Hepatocyte (in vitro differentiated cells): ENCODE measurements at places on chromosomes 11 and 22. TPM values are rescaled to one million over a fixed set of nuclear protein-coding genes. Genes with fewer than 3 reads are reported as not detected.
A peak's percentile ranks its signal among the peaks of the same experiment; 100 is the strongest.

The CHORDC1 gene
- 30.6 and 35.9 TPM in 2 replicates for polyA plus RNA-seq

The TIMP3 gene
- 76.6 and 91.6 TPM in 2 replicates for polyA plus RNA-seq

- no peak for DNase-seq
These were observed 203.2 kb downstream of the CSNK2A3 start for GRCh38 chr11:11149671-11150459.

The KCNK7 gene
- polyA plus RNA-seq: 0.37 TPM in 1 of 2 replicates, not detected in the other

GRCh38 chr11:116541460-116541859 lies 231.3 kb downstream of the BUD13 start:
- no peak for DNase-seq

DNA sequence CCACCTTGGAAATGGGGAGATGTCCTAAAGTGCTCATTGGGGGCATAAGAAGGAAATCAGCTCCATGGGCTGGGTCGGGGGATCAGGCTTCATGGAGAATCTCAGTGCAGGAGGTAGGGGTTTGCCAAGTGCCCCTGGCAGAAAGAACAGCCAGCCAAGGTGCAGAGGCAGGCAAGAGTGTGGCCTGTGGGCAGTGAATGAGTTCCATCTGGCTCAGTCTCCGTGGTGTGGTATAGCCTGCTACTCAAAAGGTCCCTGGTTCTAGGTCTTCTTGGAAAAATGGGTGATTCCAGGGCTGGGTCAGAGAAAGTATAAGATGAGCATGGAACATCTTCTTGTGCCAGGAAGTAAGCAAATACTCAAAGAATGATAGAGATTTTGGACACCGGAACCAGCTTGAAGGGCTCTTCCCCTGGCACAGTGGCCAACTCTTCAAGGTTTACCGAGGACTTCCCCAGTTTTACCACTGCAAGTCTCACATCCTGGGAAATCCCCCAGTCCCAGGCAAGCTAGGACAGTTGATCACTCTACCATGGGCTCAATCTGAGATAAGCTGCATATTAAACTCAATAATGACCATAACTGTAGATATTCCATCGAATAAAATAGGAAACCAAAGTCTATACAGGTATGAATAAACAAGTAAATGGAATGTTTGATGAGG lies 10.6 kb upstream of the ARAP1 start:
- DNase-seq: no peak

DNA sequence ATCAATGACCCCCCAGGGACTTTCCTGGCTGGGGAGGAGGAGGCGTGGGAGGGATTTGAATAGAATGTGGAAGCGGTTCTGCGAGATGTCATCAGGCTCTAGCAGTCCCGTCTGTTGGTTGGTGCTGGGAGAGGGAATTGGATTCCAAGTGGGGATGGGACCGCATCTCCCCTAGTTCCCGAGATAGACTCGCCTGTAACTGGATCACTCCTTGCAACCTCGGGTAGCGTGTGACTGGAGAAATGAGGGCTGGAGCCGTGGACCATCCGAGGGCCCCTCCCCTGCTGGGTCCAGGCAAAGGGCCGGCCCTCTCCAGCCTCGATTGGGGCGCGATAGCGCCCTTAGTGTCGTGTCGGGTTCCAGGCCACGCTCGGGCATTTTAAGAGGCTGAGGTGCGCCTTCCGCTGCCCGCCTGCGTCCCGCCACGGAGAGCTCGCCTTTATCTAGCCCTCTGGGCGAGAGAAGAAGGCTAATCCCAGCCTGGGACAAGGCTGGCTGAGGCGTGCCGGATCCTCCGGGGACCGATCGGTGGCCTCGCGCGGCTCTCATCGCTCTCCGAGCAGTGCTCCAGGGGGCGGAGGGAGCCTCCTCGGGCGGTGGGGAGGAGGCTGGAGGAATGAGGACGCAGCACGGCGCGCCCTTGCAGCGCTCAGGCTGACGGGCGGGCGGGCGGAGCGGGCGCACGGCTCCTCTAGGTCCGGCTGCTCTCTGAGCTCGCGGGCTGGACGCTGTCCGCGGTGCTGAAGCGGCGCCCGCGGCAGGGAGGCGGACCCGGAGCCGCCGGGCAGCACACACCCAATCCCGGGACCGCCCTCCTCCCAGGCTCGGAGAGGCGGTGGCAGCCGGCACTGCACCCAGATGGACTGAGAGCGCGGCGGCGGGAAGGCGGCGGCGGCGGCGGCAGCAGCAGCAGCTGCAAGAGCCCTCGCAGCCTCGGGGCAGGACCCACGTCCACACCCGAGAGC lies 107.8 kb downstream of the OSBP2 start:
- peak; percentile 96 for DNase-seq

The FREY1 gene
- 0.21 TPM in 1 of 2 replicates, not detected in the other for polyA plus RNA-seq

DNA sequence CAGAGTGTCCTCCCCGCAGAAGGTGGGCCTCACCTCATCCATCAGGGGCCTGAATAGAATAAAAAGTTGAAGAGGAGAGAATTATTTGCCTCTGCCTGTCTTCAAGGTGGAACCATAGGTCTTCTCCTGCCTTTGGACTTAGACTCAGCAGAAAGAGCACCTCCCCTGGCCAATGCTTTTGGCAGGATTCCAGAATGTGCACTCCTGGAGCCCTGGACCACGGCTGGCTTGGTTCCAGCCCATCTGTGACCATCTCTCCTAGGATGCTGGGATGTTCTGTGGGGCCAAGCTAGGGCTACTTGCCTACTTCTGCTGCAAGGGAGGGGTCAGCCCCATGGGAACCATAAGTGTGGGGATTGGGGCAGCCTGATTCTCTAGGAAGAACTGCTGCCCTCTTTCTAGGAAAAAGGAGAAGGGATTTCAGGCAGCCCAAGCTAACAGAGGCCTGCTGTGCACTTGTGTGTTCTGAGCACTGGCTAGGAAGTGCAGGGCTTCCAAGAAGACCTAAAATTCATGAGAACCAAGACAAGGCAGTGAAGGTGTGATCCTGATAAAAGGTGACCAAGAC lies 32.2 kb upstream of the SHANK2 start:
- DNase-seq: peak; percentile 47

- DNase-seq: no peak
These were observed 291.0 kb downstream of the BRD1 start for GRCh38 chr22:49536571-49537131.

- DNase-seq: no peak
These were observed 165.1 kb downstream of the MSANTD4 start for GRCh38 chr11:105856954-105857353.

DNA sequence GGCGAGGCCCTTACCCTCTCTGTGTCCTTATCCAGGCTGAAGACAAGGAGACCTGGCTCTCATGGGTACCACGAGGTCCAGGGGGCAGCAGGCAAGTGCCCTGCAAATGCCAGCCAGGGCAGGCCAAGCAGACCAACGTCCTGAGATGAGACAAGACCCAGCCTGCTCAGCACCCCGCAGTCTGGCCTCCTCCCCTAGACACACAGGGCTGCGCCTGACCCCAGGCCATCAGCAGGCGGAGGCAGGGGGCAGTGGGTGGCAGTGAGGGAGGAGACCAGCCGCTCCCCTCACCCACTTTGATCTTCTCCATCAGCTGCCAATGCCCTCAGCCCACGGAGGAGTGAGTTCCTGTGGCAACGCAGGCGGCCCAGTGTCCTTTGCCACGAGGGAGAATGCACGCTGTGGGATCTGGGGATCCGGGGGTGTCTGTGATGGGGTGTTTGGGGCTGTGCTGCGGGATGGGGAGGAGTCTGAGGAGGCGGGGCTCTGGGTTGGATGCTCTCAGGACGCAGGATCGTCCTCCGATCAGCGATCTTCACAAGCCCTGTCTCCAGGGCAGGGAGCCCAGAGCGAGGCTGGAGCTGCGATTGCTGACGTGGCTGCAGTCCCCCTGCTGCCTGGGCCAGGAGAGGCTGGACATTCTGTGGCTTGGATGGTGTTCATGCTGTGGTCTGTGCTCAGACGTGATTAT lies 30.5 kb upstream of the PPARA start:
- DNase-seq: no peak

GRCh38 chr11:112129656-112130055 lies 34.2 kb downstream of the IL18 start:
- no peak for DNase-seq

DNA sequence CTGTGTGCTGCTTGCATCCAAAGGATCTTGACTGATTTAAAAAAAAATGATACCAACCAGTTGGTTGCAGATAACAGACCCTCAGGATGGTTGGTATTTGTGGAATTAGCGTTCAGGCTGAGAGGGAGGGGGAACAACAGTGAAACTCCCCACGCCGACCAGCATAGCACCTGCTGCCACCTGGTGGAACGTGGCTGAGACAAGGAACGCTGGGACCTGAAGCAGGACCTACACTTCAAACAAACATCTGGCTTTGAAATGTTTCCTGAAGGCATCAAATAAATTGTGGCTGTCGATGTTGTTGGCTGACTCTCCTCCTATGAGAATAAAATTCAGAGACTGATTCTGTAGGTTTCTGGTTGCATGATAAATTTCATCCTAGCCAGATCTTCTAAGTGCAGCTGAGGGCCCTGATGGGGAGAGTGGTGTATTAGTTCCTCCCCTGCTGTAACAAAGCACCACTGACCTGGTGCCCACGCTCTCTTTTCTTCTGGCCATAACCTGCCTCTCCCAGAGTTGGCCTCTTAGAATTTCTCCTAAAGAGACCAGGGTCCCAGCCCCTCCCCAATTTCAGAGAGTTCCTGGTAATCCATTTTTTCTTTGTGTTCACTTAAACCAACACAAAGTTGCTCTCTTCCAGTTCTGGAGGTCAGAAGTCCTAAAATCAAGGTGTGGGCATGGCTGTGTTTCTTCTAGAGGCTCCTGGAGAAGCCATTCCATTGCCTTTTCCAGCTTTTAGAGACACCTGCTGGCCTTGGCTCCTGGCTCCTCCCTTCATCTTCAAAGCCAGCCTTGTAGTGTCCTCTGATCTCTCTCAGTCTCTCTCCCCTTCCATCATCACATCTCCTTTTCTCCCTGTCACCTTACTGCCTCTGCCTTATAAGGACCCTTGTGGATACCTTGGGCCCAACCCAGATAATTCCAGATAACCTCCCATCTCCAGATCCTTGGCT lies 17.3 kb downstream of the APOL2 start:
- peak; percentile 84 for DNase-seq

The HMGXB4 gene
- polyA plus RNA-seq: 15.6 and 17.2 TPM in 2 replicates

DNA sequence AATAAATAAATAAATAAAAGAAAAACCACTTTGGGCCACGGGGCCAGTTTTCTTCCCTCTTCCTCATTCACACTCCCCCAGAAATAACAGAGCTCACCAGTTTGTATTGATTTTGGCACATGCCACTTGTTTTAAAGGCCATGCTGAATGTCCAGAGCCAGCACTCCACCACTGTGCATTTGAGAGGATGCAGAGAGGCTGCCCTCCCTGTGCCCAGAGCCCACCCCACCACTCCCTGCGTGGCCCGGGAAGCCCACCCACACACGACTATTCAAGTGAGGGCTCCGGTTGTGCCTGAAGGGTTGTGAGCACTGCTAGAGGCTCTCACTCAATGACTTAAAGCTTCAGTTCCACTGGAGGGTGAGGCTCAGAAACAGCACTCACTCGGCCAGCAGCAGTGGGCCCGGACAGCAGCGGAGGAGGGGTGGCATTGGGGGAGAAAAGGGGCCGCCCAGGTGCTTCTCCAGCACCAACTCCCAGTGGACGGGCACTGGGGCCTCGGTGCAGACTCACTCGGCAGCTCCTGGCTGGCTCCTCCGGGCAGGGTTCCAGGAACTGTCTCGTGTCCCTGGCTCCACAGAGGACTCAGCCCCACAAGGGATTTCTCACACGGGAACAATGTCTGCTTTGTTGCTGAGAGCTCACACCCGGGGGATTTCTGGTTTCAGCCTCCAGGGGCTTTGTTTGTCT lies 112.7 kb downstream of the SHANK2 start:
- peak; percentile 27 for DNase-seq

DNA sequence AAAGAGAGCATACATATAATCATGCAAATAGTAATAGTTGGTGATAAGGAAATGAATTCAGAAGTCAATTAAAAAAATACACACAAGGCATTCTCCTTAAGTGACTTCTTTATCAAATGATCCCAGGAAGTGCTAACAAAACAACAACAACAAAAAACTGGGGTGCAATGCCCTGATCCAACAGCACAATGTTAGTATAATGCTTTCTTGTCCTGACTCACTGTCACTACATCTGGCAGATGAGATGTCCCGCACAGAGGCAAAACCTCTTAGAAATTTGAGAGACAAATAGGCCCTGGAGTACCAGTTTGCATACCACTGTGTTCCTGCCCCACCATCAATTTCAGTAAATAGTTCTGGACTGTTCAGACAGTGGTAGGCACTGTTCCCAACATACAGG lies 11.0 kb upstream of the AMBRA1 start:
- DNase-seq: no peak

DNA sequence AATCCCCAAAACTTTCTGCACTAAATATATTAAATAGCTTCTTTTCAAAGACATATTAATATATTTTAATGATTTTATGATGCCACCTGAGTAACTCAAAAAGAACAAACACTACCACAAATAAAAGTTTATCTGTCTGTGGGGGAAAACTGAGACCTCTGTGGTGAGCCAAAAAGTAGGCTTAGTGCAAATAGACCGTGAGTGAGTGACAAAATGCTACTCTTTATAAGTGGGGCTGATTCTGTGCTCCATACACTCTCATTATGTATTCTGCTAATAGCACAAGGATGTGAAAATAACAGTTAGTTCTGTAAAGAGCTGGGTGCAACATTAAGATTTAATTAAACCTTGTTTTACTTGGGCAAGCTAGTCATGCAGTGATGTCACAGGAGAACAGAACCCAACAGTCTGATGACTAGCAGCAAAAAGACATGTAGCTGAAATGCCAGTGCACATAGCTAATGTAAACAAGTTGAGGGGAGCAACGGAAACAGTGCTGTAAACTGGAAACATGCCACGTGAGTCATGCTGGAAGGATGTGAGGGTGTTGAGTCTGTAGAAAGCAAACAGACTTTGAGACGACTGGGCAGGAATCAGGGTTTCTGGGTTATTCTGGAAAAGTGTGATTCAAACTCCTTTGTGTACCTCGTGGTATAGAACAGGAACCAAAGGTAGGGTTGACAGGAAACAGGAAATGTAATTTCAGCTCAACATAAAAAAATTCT lies 1130.4 kb downstream of the LRRC4C start:
- DNase-seq: peak; percentile 95

- no peak for DNase-seq
These were observed 168.4 kb downstream of the SBF2 start for GRCh38 chr11:10125522-10126133.

DNA sequence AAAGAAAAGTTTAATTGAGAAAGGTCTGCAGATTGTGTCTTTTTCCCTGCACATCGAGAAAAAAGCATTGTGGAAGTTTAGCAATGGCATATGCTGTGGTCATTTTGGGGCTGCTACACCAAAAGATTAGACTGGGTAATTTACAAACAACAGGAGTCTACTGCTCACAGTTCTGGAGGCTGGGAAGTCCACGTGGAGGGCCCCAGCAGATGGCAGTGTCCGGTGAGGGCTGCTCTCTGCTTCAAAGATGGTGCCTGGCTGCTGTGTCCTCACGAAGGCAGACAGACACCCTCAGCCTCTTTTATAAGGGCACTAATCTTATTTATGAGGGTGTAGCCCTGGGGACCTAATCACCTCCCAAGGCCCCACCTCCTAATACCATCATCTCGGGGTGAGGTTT lies 21.1 kb downstream of the PHF21B start:
- DNase-seq: no peak

GRCh38 chr11:60064111-60064510 lies 7.6 kb downstream of the MS4A3 start:
- no peak for DNase-seq

The MMP26 gene
- not detected in 2 replicates for polyA plus RNA-seq
